ENCODE measurements at places on chromosomes 3 and 15.

DNA sequence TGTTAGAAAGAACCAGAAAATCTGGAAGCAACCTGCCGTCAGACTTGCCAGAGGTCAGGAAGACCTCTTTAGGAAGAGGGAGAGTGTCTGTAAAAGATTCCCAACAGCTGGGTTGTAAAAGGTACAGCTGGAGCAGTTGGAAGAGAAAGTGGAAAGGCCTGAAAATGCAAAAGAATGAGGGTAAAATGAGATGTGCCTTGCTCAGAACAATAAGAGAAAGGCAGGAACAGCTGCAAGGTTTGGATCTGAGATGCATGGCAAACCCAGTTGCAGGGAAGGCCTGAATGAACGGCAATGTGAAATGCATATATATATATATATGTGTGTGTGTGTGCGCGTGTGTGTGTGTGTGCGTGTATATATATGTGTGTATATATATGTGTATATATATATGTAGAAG is 88.1 kb downstream of the ZIC1 start:
- no peak for DNase-seq

GRCh38 chr3:120448756-120449155 is 2.0 kb downstream of the FSTL1 start:
- DNase-seq: no peak

DNA sequence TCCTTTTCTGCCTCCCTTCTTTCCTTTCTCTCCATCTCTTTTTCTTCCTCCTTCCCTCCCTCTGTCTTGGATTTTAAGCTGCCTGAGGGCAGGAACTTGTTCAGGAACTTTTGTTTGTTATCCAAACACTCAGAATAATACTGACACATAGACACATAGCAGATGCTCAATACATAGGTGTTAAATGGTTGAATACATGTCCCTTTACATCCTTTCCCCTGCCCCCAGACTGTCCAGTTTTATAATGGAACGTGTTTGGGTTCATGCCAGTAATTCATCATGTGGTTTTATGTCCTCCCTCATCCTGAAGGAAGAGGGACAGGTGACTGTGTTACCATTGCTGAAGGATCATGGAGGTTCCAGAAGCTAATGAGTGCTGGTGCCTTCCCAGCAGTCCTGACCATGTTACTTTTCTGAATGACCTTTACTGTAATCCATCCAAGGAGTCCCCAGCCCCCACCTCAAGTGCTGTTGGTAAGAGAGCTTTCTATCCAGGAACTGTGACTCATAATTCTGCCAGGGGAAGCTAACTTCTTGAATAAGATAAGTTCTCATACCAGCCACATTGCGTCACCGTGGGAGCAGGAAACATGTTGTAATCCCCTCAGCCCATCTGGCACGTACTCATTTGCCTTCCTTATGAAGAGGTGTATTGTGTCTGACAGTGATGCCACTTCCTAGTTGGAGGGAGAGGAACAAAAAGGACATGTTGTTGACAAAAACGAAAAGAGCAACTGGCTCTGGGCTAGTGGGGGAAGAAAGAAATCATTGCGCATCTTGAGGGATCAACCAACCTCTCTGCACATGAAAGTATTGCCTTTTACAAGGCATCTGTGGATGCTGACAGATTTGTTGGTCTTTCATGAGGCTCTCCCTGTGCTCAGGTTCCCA is 52.4 kb downstream of the IL1RAP start:
- peak; percentile 37 for DNase-seq

DNA sequence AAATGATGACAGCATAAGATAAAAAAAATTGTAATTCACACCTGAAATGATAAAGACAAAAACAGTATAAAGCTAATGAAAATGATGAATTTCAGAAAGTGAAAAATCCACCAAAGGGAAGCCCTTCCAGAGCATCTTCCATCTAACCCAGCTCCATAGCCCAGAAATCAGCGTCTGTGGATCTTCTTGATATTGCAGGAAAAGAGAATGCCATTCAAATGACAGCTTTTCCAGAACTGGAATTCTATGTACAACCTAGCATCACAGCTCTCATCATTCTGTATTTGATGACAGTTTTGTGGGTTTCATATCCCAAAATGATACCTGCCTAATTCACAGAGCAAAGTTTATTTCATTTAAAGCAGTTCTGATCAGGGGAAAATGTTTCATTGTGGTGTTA is 267.3 kb downstream of the FHIT start:
- DNase-seq: no peak

DNA sequence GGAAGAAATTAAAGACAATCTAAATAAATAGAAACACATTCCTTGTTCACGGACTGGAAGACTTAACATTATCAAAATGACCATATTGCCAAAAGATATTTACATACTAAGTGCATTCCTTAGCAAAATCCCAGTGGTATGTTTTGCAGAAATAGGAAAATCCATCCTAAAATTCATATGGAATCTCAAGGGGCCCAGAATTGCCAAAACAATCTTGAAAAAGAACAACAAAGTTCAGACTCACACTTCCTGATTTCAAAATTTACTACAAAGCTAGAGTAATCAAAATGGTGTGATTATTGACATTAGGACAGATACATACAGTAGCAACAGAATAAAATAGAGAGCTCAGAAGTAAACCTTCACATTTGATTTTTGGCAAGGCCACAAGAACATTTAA is 515.5 kb downstream of the OCA2 start:
- DNase-seq: no peak

DNA sequence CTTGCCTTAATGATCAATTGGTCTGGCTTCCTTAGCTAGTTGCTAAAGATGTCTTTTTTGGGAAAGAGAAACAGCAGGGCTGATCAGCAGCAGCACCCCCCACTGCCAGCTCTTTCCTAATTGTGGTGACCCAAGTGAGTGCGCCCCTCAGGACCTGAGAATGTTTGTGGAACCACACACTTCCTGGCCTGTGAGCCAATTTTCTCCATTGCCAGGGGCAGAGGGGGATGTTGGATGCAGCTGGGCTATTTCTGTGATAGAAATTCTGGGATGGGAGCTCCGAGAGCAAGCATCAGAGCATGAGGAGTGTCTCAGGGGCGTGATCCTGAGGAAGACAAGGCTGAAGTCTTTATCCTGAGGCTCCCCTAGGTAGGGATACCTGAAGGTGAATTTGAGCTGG is 66.6 kb downstream of the CLDN11 start:
- DNase-seq: no peak

DNA sequence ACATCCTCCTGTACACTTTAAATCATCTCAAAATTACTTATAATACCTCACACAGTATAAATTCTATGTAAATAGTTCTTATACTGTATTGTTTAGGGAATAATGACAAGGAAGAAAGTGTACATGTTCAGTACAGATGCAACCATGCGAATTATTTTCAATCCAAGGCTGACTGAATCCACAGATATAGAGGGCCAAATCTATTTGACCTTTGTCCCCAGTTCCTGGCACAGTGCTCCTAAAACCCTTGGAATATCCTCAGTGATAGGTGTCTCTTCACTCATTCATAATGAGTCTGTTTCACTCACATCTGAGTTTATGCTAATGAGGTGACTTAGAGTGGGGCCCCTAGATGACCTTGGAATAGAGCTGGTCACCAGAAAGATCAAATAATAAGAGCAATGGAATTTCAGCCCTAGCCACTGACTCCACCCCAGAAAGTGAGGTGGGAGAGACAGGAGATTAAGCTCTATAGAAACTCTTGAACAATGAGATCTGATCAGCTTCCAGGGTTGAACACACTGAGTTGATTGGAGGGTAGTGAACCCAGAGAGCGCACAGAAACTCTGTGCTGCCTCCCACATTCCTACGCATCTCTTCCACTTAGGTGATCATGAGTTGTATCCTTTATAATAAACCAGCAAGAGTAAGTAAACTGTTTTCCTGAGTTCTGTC is 65.3 kb downstream of the ADAM10 start:
- no peak for DNase-seq

DNA sequence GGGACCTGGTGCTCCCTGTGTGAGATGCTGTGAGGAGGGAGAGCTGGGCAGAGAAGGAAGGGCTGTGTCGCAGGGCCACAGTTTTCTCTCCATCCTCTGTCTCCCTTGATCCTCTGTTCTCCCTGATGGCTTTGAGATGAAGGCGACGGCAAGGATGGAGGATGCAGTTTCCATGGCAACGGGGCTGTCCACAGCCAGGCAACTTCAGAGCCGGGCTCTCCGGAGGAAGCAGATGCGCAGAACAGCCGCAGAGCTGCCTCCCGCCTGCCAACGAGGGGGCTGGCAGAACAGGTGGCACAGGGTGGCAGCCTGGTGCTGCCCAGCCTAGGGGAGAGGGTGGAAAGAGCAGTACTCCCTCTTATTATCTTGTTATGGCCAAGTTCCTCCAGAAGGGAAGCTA is 9.9 kb upstream of the GRM2 start:
- DNase-seq: no peak

- no peak for DNase-seq
Observed at GRCh38 chr3:62261736-62262135, 111.6 kb downstream of the FEZF2 start.

DNA sequence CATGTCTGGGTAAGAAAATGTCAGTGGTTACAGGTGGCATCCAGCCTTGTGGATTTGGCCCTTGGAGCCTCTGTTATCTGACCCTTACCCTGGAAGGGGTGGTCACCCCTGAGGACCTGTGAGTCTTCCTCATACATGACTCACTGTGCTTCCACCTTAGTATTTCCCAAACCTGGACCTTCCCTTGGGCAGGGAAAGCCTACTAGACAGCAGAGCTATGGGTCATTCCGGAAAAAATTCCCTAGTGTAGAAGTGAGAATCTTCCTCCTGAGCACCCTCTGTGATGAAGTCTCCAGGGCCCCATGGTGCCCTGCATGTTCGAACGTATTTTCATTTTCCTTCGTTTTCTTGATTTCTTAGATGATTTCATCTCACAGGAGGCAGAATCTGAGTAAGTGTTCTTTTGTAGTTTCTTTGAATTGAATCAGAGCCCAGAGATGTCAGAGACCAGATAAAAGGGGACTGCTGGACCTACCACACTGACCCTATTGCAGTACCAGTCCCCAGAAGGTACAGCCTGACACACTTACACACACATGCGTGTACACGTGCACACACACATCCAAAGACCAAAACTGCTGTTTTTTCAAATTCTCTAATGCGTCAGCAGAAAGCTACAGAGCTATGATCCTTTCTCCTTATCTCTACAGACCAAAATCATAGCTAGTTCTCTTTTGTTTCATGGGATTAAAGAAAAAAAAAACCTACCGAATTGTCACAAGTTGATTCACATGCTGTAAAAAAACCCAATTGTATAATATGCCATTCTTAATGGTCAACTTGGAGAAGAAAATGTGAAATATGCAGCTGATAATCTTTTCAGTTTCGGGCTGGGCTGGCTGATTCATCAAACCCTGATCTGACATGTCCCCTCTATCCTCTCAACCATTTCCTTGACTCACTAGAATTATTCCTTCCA is 50.5 kb upstream of the ARHGEF3 start:
- no peak for DNase-seq

- DNase-seq: no peak
Observed at GRCh38 chr3:156795890-156796481, 30.2 kb upstream of the LEKR1 start.

DNA sequence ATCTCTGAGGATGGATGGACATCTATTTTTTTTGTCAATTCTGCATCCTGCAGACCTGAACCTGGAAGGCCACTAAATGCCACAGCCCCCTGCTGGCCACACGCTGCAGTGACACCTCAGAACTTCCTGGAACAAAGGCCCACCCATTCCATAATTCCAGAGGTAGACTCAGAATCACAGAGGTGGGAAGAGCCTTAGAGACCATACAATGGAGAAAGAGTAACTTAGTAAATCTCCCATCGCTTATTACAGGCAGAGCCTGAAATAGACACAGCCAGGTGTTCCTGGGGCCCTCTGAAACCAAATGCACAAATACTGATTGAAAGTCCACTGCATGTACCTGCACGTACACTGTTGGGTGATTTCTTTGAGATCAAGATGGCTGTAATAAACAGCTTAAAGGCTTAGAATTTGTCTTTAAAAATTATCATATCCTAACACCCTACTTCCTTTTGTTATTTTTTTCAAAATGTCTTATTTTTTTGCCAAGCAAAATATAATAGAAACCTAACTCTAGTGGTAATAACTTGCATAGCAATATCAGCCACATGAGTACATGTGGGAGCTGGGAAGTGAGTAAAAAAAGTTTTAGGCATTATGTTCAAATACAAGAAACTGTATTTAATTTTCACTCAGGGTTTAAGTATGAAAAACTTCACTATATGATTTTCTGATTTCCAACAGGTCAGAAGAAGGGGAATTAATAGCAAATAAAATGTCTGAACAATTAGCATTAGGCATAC is 62.7 kb downstream of the EOMES start:
- DNase-seq: no peak

DNA sequence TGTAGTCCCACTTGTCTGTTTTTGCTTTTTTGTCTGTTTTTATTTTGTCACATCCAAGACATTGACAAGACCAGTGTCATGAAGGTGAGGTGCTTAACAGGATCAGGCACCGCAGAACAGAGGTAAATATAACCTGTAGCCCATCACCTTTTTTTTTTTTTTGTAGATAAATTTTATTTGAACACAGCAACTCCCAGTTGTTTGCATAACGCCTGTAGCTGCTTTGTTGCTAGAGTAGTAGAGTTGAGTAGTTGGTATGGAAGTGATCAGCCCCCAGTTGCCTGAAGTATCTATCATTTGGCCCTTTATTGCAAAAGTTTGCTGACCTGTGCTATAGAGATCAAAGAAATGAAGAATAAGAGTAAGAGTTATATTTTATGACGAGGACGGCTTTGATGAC is 135.0 kb downstream of the TCF12 start:
- no peak for DNase-seq

GRCh38 chr3:171184372-171184771 is 157.9 kb upstream of the SLC2A2 start:
- no peak for DNase-seq

DNA sequence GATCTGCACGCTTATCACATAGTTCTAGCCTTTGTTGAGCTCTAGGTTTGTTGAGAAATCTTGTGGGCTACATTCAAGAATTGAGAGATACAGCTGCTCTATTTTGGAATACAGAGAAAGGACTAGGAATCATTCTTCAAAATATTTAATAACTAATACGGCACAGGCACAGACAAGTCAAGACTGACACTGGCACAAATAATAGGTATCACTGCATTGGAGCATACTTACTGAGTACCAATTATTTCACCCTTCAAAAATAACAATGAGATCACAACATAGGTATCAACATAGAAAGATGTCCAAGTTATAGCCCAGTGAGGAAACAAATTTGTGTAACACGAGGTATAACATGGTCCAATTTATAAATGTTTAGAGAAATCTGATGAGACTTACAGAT is 133.7 kb upstream of the TSC22D2 start:
- no peak for DNase-seq

GRCh38 chr3:94520364-94520763 is 457.5 kb downstream of the NSUN3 start:
- no peak for DNase-seq

GRCh38 chr3:187396661-187397060 is 28.5 kb downstream of the RTP4 start:
- no peak for DNase-seq
